COR-L47 (cell line): ENCODE measurements at places on chromosomes 7 and 10.

DNA sequence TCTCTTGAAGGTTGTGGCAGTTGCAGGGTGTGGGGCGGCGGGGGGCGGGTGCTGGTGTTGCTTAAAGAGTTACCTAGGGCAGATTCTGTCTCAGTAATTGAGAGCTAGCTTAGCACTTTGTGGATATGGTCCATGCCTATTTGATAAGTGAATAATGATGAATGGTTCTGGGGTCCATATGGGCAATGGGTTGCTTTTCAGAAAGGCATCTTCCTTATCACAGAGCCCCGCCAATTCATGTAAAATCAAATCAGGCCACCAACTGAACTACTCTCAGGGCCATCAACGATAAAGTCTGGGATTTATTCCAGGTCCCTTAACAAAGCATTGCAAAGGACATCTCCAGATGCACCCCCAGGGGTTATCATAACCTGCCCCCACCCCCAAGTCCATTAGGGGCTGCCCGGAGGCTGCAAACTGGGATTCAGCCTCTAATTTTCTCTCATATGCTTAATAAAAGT lies 1.8 kb upstream of the PRRT4 start:
- no peak for DNase-seq

GRCh38 chr10:89175816-89176215 lies 31.3 kb downstream of the CH25H start:
- no peak for DNase-seq

- no peak for DNase-seq
These were observed 31.6 kb upstream of the ETV1 start for GRCh38 chr7:14021069-14021468.

GRCh38 chr10:44769450-44769849 lies 141.7 kb upstream of the TMEM72 start:
- DNase-seq, result no peak

- DNase-seq, result no peak
These were observed 2.3 kb upstream of the SH2B2 start for GRCh38 chr7:102284399-102284798.

DNA sequence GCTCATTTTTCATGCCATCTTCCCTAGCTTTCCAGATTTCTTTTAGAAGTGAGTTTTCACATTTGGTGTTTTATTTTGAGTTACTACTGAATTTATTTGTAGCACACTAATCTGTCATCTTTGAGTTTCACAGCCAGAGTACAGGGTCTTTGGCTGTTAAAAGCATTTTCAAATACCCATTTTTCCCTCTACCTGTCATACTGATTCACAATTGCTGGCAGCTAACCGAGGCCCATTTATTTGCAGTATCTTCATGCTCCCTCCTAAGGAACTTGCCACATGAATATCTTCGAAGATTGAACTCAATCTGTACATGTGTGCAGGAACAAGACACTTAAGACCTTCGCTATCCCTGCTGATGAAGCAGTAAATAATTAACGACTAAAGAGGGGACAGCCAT lies 44.8 kb upstream of the DKK1 start:
- no peak for DNase-seq
